ENCODE measurements at places on chromosomes 12 and 14.
A peak's percentile ranks its signal among the peaks of the same experiment; 100 is the strongest.

- no peak for DNase-seq
These were observed 37.7 kb downstream of the NRDE2 start for GRCh38 chr14:90293766-90294730.

DNA sequence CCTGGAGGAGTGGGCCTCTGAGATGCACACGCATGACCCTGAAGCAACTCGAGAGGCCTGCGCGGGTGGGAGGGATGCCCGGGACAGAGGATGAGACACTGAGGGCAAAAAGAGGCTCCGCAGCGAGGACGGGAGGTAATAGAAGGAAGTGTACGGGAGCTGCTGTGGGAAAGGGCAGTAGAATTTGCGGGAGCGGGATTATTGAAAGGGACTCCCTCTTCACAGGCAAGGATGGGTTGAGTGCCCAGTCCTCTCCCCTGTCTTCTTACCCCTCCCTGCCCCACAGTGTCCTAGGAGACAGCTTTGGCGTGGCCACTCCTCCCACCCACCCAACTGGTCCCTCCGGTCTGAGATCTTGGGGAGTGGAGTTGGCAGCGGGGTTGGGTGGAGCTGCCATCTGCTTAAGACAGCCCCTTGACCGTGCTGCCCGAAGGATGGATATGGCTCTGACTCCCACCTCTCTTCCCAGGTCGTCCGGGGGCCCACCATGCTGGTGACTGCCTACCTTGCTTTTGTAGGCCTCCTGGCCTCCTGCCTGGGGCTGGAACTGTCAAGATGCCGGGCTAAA is 15.7 kb upstream of the ESPL1 start:
- no peak for DNase-seq

GRCh38 chr14:95312311-95312710 is 7.4 kb downstream of the CLMN start:
- DNase-seq, result no peak

DNA sequence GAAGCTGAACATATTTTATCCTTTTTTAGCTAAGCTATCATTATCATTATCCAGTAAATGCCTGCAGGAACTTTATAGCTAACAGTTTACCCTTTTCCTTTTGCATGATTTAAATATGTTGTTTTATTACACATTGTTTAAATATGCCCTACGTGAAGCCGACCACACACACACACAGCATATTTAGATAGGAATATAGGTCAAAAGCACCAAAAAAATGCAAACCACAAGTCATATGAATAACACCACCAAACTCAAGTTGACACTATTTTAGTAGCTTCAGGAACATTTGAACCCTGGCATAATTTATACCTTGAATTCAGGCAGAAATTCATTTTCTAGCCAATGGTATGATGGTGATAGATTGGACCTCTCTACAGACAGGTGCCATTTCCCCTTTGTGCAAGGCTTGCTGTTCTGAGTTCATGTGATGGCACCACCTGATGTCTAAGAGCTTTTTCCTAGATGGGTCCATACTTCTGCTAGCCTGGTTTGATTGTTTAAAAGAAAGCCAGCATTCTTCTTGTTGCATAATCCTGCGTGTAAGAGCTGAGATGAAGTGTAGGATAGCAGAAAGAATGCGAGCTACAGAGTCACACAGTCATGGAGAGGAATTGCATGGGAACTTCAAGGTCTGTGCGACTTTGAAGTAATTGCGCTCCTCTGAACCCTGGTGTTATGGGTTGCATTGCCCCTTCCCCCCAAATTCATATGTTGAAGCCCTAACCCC is 454.8 kb upstream of the SOX5 start:
- no peak for DNase-seq

DNA sequence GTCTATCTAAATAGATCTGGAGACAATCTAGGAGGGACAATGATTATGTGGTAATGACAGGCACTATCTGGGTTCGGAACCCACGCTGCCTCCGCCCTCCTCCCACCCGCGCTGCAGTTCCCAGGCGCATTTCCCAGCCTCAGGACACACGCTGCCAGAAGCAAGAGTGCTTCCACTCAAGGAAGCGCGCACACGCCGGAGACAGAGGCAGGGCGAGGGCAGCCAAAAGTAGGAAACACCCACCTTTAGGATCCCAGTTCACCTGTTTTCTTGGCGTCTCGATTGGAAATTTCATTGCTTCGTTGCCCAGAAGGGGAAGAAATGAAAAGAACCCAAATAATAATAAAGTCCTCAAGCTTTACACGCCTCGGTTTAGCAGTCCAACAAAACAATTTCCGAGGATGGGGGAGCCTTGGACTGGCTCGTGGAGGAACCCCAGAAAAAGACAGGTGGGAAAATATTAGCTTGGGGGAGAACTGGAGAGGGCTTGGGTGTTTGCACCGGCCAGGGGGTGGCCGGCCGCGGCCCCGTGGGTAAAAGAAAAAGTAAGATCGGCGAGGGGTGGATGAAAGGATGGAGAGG is 474 bp downstream of the KCNK10 start:
- no peak for DNase-seq

DNA sequence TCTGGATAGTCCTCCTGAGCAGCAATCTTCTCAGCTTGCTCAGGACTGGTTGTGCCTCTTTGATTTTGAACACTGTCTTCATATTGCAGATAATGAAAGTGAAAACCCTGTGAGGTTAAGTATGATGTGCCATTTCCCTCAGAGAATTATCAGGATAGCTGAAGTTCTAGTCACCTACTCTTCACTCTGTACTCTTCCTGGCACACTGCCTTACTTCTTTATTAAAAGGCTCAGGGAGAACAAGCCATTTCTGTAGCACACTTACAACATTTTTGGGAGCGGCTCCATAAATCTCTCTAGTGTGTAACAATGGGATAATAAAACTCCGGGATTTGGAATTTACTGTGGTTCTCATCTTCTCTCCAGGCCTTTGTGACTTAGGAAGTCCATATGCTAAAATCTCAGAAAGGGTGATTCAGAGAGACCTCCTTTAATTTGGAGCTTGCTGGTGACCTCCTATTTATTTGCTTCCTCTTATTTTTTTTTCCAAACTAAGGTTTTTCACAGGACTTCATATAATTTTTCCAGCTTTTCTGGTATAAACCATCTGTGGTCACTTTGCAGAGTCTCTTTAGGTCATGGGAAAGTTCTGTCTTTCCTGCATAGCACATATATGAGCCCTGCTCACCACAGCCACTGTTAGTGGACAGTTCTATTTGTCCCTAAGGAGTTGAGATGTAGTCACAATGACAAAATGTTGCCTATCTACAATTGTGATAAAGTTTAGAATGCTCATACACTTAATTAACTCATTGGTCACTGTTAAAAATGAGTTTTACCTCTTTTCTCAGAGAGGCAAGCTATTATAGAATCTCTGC is 53.5 kb upstream of the LDHB start:
- no peak for DNase-seq

DNA sequence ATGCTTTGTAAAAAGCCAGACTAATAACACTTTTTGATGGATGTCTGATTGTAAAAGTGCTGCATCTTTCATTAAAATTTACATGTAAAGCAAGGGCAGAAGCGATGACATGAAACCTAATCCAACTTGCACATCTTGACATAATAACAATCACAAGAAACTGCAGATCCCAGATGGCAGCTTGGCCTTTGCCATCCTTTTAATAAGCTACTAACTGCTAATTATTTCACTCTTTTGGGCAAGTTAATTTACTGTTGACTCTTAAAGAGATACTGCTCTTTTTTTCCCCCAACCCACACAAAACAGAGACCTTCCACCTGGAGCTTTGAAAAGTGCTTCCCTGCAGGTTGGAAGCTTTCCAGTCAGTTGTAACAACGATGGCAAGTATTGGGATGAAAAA is 137.5 kb downstream of the NRXN3 start:
- DNase-seq, result peak; percentile 87

- no peak for DNase-seq
These were observed 332 bp upstream of the TBC1D30 start for GRCh38 chr12:64824130-64824499.

- DNase-seq, result no peak
These were observed 10.7 kb downstream of the TNFRSF1A start for GRCh38 chr12:6330999-6331714.

GRCh38 chr14:65162031-65162430 is 59.7 kb upstream of the MAX start:
- no peak for DNase-seq

GRCh38 chr14:64476438-64476837 is 11.1 kb downstream of the AKAP5 start:
- DNase-seq, result no peak

DNA sequence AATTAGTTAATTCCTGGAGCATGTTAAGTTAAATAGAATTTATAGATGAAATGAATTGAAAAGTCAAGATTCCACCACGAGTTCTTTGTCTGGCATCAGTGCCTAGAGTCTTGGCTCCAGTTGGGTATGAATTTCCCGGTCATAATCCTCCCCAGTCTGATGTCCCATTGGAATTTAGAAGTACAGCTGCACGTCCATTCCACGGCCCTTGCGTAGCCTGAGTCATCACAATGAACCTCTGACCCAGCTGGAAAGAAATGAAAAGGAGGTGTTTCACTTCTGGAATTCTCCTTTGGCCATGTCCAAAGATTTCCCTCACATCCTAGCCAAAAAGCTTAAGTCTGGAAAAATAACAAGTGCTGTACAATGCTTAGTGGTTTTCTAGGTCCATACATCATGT is 122.7 kb downstream of the KICS2 start:
- DNase-seq, result no peak

DNA sequence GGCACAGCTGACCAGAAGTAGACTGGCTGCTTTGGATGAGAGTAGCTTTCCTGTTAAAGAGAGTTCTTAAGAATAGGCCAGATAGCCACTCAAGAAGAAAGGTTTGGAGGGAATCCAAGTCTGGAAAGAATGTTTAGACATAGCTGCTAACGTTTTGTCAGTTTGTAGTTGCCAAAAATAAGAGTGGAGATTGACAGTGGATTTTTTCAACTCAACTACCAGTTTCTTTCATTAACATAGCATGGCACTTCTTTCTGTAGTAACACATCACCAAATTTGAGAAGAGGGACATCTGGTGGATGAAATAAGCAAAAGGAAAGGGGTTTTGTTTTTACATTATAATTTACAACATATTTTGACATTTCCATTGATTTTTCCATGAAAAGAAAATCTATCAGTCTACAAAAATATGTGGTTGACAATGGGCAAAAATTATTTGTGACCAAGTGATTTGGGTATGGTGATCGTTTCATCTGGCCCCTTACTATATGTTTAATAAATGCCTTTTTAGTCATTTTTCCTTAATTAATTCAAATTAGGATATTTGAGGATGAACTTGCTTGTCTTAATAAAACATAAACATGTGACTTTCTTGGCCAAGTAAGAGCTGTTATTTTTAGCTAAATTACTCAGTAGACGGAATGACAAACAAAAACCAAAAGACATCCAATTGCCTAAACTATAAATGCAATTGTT is 71.1 kb downstream of the PTPRR start:
- DNase-seq, result no peak

GRCh38 chr14:84976805-84977204 is 553.1 kb upstream of the FLRT2 start:
- DNase-seq, result no peak

GRCh38 chr12:128804762-128805161 is 19.0 kb downstream of the SLC15A4 start:
- no peak for DNase-seq

DNA sequence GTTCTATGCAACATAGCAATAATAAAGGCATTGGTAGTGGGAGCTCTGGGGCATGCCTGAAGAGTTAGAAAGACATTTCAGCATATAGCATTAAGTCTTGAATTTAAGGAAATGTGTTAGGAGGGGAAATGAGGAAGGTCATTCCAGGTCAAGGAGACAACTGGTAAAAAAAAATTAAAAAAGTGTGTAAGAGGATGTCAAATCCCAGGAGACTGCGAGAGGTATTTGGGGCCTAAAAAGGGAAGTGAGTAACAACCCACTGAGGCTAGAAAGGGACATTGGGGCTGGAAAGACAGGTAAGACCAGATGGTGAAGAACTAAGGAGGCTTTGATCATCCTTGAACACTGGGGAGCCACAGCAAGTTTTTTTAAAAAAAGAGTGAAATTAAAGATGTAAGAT is 152.9 kb downstream of the SLC25A21 start:
- no peak for DNase-seq

DNA sequence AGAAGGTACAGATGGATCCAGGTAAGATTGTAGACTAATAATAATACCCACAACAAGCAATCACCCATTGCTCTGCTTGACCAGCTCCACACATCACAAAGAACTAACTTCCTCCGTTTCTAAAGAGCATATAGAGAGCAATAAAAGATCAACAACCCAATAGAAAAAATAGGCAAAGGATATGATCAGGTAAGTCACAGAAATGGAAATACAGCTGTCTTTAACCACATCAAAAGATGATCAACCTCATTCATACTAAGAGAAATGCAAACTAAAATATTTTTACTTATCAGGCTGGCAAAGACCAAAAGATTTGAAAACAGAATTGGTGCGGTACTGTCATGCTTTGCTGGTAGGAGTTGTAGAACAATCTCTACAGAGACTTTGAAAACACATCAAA is 8.9 kb downstream of the C2CD5 start:
- DNase-seq, result no peak

DNA sequence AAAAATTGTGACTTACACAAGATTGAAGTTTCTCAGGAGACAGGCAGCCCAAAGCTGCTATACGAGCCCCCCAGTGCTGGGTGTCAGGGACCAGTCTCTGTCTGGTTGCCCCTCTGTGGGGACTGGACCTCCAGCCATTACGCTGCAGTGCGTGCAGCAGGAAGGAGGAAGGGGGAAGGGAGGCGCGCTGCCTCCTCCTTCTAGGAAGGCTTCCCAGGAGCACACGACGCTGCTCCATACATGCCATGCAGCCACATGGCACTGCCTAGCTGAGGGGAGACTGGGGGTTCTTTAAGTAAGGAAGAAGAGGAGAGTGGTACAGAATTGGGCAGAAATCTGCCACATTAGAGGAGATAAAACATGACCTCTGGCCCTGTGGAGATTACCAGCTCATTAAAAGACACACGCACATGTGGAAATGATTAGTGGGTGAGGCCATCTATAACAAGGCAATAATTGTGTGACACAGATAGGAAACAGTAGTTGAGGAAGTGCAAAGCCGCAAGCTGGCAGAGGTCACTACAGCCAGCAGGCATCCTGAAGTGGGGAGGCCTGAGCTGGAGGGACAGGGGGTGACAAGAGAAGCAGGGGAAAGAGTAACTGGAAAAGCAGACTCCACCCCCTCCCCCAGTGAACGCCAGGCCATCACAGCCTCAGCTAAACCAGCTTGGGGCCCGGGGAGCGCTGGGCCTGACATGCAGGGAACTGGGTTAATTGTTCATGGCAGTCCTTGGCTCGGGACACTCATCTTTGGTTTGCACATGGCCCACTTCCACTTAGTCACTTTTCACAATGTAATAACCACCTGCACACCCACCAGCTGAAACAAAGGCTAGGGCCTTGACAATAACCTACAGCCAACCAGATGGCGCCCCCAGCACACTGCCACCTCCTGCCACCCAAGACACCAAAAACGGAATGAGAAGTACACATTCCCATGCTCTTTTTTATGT is 39.6 kb downstream of the CCDC88C start:
- DNase-seq, result no peak

Data from NCI-H1930 (cell line).